Retina (tissue), 1 donor: ENCODE measurements at places on chromosomes 16 and 17.
A peak's percentile ranks its signal among the peaks of the same experiment; 100 is the strongest.

- no peak for DNase-seq
These were observed 82.7 kb upstream of the PLCG2 start for GRCh38 chr16:81696166-81696960.

- no peak for DNase-seq
These were observed 14.1 kb downstream of the C17orf75 start for GRCh38 chr17:32327911-32328310.

- peak; percentile 10 for DNase-seq
These were observed 9.6 kb upstream of the MTSS2 start for GRCh38 chr16:70695331-70696070.

DNA sequence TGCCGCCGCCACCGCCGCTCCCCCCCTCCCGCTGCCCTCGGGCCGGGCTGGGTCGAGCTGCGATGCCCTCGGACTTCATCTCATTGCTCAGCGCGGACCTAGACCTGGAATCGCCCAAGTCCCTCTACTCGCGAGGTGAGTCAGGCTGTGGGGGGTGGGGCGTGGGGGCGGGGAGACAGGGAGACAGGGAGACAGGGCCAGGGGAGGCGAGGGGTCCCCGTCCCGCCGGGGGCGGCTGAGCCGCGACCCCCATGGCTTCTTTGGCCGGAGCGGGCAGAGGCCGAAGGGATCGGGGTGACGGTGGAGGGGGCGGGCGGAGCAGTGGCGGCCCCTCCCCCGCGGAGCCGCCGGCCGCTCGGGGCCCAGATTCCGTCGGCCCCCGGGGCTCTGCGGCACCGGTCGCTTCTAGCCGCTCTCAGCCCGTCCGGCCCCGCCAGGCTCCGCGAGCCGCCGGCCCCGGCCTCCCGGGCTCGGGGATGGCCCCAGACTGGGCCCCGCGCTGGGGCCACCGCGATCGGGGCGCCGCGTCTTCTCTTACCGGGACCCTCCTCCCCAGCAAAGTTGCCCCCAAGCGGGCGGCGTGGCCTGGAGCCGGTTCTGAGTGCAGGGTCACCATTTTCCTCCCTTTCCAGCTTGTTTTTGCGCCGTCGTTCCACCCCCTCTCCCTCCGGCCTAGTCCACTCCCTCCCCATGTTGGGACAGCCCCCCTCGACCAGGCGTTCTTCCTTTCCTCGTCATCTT is 644 bp downstream of the NFAT5 start:
- peak; percentile 71 for DNase-seq

- DNase-seq, result no peak
These were observed 176.9 kb upstream of the GSE1 start for GRCh38 chr16:85436207-85436606.

DNA sequence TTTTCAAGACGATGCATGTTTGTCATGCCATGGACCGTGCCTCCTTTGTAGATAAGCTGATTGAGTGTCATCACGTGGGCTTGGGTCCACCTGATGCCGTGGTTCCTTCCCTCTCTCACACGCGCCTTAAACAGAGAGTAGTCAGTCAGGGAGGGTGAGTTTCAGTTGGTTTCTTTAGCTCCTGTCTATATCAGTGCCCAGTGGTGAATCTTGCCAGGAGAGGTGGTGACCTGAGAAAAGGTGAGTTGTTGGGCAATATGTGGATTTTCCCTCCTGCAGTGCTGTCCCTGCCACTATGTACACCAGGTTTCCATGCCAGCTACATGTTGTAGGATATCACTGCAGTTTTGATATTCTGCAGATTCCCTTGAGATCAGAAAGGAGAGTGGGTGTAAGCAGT is 129.7 kb downstream of the LAT start:
- no peak for DNase-seq

GRCh38 chr16:84214451-84215066 is 23.6 kb downstream of the ADAD2 start:
- DNase-seq, result no peak
